CD4-positive, alpha-beta T cell treated with Interleukin-1 beta for 1 hour (primary cell): ENCODE measurements at places on chromosomes 5 and 9.

- DNase-seq: no peak
These were observed 42.7 kb upstream of the LIFR start for GRCh38 chr5:38598994-38599617.

- no peak for DNase-seq
These were observed 3.0 kb downstream of the MLANA start for GRCh38 chr9:5893591-5894236.

- DNase-seq: no peak
These were observed 23.5 kb upstream of the HAND1 start for GRCh38 chr5:154501566-154501965.

DNA sequence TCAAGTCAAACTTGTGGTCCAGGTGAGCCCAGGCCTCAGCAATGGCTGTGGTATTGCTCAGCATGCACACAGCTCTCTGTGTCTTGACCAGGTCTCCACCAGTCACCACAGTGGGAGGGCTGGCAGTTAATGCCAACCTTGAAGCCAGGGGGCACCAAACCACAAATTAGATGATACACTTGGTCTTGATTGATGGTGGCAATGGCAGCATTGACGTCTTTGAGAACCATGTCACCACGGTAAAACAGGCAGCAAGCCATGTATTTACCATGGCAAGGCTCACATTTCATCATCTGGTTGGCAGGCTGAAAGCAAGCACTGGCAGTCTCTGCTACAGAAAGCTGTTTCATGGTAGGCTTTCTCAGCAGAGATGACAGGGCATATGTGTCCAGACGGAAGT lies 40.0 kb downstream of the NIM1K start:
- no peak for DNase-seq

DNA sequence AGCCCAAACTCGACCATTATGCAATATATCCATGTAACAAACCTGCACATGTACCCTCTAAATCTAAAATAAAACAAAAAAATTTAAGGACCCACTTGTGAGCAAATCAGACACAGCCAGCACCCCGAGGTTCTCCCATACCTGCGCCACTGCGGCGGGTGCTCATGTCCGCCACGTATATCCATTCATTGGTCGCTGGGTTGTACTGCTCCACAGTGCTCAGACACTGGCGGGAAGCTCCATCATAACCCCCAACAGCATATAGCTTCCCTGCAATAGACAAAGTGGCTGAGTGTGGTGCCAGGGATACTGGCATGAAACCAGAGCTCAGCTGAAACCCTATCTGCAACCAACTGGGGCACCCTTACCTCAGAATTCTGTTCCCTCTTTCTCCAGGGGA lies 102.0 kb downstream of the KLHL3 start:
- DNase-seq: no peak

DNA sequence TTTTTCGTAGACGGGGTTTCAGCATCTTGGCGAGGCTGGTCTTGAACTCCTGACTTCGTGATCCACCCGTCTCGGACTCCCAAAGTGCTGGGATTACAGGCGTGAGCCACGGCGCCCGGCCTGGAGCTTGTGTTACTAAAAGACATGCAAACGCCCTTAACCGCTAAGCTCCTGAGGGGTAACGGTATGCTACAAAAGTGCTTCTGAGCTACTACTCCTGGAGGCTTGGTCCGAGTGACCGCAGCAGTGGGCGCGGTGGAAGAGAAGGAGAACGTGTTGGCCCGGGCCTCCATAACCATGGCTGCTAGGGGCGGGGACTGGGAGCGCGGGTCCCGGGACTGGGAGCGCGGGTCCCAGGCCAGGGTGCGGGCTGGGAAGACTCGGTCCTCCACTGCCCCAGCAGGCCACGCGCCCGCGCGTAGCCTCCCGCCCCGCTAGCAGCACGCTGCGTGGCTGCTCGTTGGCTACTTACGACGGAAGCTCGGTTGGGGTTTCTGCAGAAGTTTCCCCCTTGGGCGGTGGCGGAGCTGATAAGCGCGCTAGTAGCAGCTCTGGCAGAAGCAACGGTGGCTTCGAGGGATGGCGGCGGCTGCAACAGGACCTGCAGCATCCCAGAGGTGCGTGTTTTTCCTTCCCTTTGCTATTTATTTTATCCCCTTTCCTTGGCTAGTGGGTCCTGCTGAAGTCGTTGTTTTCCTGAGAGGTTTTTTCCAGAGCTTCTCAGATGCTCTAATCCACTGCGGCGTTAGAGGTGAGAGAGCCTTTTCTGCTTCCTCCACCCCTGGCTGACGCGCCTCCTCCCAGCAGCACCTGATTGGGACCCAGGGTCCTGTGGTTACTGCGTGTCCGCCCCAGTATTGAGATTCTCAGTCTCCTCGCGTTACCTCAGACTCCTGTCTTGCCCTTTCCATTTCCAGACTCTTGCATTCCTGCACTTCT lies 69.2 kb upstream of the CCDC180 start:
- peak; percentile 71 for DNase-seq

GRCh38 chr5:80963521-80963895 lies 3.3 kb downstream of the RASGRF2 start:
- DNase-seq: no peak

GRCh38 chr9:131728961-131729360 lies 10.9 kb downstream of the RAPGEF1 start:
- DNase-seq: peak; percentile 82

DNA sequence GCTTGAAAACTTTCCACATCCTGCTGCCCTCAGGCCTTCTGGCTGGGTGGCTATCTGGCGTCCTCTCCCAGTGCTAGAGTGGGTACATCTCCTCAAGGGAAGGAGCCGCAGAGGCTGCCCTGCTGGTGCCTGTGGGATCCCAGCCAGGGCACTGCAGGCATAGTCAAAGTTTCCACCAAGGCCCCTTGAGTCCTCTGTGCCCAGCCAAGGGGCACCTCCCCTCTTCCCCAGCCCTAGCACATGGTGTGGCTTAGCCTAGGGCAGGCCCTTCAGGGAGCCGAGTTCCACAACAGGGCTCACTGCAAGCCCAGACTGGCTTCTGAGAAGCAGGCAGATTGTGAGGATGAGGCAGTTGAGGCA lies 103.2 kb downstream of the RGS3 start:
- no peak for DNase-seq

GRCh38 chr5:82164977-82165713 lies 113.0 kb downstream of the RPS23 start:
- no peak for DNase-seq

- DNase-seq: no peak
These were observed 116.0 kb upstream of the LRRTM2 start for GRCh38 chr5:138990986-138991590.

DNA sequence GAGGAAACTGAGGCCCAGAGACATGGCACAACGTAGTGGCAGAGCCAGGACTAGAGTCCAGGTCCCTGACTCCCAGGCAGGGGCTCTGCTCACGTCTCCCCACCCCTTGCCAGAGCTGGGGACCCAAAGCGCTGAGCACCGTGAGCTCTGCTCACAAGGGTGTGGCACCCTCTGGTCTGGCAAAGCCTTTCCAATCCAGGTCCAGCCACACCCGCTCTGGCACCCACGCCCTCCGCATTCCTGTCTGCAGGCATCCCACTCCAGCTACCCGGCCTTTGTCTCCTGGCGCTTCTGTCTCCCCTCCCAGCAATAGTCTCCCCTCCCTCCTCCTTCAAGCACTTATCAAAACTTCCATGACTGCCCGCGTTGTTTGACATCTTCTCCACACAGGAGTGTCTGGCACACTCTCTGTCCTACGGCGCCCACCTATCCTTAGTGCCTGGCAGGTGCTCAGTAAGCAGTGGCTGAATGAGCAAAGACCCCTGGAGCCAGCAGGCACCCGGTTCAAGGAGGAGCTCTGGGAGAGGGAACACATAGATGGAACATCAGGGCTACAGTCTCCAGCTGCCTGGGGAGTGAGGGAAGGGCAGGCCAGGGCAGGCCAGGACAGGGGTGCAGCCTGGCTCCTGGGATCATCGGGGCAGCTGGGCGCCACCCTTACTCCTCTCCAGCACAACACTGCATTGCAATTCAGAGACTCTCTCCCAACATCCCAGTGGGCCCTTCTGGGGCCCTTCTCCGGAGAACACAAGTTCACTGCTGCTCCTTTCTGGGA lies 12.0 kb downstream of the HIGD2A start:
- no peak for DNase-seq

DNA sequence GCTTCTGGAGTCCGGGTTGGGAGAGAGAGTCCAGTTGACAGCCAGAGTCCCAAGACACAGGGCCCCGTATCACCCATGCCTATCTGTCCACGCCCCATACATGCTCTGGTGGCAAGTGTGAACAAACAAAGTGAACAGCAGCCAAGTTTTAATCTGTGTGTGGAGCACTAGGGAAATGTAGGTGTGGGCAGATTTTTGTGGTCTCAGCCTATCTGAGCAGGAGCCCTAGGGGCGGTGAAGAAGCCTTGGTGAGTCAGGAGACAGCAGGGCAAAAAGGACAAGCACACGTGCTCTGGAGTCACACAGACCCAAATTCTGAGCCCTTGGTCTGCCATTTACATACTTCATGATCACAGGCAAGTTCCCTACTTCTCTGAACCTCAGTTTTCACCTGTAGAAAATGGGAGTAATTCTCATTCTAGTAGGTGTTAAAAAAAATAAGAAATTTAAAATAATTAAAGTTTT lies 23.2 kb downstream of the EGR1 start:
- DNase-seq: no peak

DNA sequence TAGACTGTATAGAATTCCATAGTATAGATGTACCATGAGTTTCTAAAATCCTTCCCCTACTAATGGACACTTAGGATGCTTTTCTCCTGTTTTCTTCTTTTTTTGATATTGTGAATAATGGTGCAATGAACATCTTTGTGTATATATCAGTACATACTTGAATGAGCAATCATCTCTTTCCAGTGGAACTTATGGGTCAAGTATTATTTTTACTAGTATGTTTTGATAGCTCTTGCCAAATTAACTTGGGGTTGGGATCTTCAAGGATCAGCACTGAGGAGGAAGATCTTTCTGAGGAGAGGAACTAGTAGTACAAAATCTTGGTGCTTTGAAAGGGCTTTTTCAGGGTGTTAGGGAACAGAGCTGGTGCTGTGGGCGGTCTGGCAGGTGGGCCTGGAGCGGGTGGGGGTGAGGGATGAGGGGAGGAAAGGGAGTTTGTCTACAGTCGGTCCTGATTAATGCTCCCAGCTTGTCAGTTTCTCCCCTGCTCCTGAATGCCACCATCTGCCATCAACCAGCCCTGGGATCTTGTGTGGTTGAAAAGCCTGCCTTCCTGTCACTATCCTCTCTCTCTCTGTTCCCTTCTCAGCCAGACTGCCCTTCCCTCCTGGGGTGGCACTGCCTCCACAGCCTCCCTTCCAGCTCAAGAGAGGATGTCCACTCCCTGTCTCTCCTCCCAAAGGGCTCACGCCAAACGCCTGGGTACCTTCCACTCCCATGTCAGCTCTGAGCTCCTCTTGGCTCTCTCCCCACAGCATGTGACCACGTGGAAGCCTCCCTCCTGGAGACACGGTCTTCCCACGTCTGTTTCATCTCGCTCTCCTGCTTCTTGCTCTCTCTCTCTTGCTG lies 185.9 kb downstream of the DAB2IP start:
- no peak for DNase-seq

DNA sequence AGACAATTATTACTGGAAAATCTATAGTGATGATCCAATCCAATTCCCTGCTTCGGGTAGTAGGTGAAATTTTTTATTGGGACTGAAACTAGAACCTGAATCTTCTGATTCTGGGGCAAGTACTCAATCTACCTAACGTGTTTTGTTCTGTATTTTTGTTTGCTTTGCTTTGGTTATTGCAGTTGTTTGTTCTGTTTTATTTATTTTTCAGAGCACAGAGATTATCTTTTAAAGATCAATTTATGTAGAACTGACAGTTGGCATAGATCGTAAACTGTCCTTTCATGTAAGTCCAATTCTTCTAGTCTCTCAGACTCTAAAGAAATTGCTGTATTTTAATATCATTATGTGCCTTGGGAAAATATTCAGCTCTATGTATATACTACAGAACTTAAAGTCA lies 401.6 kb downstream of the ANXA1 start:
- DNase-seq: no peak

DNA sequence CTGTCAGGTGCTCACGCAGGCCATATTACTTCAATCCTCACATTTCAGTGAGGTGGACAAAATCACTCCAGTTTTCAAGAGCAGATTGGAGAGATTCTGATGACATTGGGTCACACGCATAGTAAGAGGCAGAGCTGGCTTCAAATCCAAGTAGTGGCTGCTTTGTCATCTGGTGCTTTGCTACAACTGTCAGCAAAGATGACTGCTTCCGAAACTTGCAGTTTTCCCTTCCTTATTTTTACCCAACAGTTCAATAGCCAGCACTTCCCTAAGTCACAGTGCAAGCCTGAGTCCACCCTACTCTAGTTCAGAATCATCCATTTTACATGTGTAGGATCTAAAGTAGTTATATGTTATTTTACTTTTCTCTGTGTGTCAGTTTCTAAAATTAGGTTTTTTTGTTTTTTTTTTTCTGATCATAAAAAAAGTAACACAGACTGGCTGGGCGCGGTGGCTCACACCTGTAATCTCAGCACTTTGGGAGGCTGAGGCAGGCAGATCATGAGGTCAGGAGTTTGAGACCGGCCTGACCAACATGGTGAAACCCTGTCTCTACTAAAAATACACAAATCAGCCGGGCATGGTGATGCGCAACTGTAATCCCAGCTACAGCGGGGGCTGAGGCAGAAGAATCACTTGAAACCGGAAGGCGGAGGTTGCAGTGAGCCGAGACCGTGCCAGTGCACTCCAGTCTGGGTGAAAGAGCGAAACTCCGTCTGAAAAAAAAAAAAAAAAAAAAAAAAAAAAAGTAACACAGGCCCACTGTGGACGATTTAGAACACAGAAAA lies 49.6 kb downstream of the ANKDD1B start:
- DNase-seq: peak; percentile 11

DNA sequence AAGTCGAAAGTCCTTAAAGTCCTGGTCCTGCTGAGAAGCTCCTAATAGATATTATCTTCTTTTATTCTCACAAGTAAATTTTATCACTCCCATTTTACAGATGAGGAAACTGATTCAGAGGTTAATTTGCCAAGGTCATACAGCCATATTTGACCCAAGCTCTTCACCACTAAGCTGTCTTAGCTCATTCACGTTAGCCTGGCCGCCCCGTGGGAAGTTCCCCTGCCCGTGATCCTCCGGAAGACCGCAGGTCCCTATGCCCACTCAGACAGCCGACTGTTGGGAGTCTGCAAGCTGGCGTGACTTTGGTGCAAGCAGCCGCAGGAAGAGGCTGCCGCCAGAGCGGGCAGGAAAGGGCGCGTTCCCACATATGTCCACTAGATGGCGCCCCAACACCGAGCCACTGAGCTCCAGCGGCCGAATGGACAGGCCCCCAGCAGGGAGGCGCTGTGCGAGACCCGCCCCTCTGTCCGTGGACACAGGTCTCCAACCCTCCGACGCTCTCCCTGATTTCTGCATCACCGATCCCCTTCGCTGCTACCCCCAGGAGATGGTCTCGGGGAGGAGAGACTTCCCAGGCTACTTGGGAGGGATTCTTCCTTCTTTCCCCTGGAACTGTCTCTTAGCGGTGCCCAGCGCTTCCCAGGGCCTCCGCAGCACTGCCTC lies 10.0 kb upstream of the ARAP3 start:
- peak; percentile 87 for DNase-seq
